ENCODE measurements at places on chromosomes 11 and 22. TPM values are rescaled to one million over a fixed set of nuclear protein-coding genes. Genes with fewer than 3 reads are reported as not detected.

DNA sequence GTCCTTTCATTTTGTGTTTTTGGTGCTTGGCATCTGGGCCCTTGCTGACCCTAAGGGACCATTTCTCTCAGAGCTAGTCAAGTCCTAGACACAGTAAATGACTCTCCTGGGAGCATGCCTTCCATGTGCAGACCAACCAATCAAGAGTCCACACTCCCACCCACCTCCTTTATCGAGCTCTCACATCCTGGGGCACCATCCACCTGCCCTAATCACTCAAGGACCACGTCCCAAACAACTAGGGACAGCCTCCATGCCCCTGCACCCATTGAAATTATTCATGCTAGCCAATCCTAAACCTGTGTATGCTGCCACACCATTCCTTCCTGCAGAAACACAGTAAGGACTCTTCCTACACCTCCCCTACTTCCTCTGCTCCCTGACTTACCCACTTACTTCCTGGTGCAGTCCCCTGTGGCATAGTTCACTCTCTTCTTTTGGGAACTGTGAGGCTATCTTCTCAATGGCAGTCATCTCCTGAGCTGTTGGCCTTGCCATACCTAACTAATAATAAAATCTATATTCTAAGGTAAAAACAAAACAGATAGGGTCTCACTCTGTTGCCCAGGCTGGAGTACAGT is 6.4 kb upstream of the SAA2 start:
- DNase-seq, result no peak

DNA sequence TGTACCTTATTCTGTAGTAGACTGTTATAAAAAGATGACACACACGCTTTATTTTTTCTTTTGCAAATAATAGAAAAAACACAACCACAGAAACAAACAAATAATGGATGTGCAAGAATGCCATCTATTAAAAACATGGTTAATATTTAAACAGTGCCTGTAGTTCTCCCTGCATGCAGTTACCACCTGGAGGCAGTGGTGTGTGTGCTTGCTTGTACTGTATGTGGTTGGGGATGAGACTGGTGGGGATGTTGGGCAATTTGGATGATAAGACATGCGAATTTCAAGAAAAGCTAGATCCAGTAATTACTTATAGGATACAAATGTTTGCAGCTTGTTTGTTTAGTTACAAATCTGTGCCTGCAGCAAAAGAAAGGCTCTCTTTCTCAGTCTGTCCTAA is 3.6 kb downstream of the C11orf87 start:
- no peak for DNase-seq

DNA sequence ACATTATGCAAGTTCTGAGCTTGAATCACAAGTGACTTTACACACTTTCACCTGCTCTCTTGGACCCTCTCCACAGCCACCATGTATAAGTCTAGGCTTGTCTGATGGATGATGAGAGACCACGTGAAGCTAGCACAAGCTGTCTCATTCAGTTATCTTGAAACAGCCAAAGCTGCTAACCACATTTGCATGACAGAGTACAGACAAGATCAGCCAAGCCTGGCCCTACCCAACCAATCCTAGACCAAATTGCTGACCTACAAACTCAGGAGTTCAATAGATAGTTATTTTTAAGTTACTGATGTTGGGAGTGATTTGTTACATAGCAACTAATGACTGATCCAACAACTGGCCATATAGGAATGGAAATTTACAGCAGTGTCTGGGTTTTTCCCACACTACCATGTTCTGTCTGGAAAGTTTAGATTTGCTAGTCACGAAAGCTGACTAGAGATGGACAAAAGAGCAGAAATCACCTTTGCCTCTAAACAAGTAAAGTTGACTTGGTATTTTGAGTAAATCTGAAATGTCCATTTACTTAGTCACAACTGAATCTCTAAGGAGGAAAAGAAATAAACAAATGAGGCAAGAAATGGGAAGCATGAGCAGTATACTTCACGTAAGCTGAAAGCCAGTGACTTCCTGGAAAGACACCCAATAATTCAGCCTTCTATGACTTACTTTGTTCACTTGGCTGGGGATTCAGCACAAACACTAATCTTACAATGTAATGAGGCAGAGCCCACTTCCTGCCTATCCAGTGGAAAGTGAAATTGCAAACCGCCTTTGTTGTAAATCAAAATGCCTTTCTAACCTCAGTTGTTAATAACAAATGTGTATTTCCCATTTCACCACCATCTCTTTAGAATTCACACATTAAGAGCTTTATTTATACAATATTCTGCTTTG is 101.7 kb downstream of the FAM181B start:
- no peak for DNase-seq

- DNase-seq, result no peak
Measured at GRCh38 chr11:66142370-66143263, 72.5 kb downstream of the PACS1 start.

- no peak for DNase-seq
Measured at GRCh38 chr11:122229481-122230384, 113.7 kb upstream of the BLID start.

DNA sequence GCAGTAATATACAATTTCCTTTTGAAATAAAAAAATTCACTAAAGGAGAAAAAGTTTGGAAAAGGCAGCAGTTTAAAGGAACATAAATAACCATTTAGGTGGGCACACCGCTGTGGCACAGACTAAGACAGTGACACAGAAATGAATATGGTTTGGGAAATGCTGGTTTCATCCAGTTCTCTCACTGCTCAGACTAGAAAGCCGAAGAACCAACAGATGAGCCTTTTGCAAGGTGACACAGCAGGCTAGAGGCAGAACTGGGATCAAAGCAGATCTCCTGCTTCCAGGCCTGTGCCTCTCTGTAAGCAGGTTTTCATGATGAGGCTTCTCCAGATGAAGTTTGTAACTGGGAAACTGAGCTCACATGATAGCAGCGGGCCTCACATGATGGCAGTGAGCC is 380.0 kb upstream of the NARS2 start:
- no peak for DNase-seq

- DNase-seq, result no peak
Measured at GRCh38 chr11:95306801-95307200, 75.8 kb upstream of the SESN3 start.

- no peak for DNase-seq
Measured at GRCh38 chr11:15613251-15613650, 498.5 kb downstream of the INSC start.

- no peak for DNase-seq
Measured at GRCh38 chr22:42300259-42301076, 30.0 kb upstream of the TCF20 start.

- no peak for DNase-seq
Measured at GRCh38 chr11:10409207-10409661, 45.8 kb upstream of the AMPD3 start.

DNA sequence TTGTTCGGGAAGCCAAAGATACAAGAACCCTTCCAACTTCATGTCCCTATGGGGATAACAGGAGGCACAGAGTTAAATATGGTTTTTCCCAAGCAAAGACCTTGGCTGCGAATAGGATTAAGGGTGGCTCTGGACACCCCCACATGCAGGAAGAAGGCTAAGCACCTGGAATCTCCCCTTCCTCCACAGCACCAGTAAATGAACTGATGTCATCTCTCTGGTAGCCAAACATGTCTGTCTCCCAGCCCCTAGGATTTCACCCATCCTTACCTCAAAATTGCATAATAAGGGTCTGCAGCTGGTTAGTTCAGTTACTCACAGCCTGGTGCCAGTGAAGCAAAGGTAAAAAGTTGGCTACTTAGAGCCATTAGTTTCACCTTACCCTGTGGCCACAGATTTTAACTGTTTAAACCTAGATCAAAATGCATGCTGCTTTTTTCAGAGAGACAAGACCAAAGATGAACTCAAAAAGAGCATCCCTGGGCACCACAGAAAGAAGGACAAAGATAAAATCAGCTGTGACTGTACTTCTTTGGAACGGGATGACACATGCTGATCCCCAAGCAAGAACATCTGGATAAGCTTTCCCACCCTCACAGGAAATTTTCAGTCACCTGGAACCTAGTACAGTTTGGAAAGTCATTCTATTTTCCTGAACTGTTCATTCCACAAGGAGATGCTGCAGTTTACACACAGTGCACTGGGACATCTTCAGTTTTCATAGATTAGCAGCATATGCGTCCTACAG is 77.2 kb upstream of the AKIP1 start:
- DNase-seq, result no peak

DNA sequence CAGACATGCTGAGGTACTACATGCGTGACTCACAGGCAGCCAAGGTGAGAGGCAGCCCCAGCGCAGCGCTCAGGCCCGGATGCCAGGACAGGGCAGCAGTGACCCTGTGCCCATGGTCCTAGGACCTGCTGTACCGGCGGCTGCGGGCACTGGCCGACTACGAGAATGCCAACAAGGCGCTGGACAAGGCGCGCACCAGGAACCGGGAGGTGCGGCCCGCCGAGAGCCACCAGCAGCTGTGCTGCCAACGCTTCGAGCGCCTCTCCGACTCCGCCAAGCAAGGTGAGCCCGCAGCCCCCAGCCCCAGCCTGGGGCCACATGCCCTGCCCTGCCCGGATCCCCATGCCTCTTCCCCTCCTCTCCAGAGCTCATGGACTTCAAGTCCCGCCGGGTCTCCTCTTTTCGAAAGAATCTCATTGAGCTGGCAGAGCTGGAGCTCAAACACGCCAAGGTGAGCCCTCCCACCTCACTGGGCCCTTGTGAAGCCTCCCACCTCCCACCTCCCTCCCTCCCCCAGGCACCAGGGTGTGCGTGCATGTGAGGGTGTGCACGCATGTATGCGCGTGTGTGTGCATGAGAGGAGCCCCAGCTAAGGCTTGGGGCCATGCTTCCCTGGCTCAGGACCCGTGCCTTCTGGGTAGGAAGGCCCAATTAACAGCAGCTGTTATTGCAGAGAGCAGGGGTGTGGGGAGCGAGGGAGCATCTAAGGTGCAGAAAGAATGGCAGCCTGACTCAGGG is 5.3 kb downstream of the CFL1 start:
- no peak for DNase-seq

- DNase-seq, result no peak
Measured at GRCh38 chr22:31056986-31057599, 24.0 kb upstream of the SMTN start.

DNA sequence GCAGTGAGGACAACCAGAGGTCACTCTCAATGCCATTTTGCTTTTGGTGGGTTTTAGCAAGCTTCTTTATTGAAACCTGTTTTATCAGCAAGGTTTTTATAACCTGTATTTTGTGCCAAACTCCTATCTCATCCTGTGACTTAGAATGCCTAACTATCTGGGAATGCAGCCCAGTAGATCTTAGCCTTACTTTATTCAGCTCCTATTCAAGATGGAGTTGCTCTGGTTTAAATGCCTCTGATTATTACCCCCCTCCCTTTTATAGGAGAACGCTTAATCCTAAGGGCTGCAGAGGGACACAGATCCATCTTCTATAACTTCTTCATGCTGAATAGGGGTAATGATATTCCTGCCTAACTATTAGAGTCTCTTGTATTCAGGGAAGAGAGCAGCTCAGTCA is 179.1 kb downstream of the KIF18A start:
- no peak for DNase-seq

DNA sequence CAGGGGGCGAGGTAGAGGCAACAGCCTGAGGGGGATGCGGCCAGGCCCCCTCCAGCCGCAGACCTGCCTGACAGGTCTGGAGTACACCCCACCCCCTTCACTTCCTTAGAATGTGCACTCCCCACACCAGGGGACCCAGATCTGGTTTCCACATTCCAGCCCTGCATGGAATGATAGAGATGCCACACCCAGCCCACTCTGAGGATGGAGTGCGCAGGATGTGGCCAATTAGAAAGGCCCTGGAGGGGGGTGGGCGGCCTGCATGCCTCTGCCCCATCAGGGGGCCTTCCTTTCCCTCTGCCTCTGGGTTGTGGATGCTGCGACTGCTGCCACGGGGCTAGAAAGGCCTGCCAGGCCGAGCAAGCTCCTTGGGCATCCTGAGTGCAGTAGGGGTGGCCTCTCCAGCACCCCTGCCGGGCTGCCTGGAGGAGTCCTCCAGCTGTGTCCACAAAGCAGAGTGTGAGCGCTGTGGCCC is 28.2 kb upstream of the MGAT3 start:
- DNase-seq, result no peak

GRCh38 chr22:17910561-17911311 is 113.6 kb downstream of the MICAL3 start:
- peak; percentile 35 for DNase-seq

- DNase-seq, result no peak
Measured at GRCh38 chr11:104343578-104343977, 179.6 kb upstream of the PDGFD start.

- DNase-seq, result peak; percentile 57
Measured at GRCh38 chr11:313787-314553, at the start of gene IFITM1. IFITM1 (plus strand) TSS chr11:314040; CDS start chr11:314171, 131 bp downstream.

- peak; percentile 20 for DNase-seq
Measured at GRCh38 chr11:17978553-17979287, 34.1 kb downstream of the SERGEF start.

DNA sequence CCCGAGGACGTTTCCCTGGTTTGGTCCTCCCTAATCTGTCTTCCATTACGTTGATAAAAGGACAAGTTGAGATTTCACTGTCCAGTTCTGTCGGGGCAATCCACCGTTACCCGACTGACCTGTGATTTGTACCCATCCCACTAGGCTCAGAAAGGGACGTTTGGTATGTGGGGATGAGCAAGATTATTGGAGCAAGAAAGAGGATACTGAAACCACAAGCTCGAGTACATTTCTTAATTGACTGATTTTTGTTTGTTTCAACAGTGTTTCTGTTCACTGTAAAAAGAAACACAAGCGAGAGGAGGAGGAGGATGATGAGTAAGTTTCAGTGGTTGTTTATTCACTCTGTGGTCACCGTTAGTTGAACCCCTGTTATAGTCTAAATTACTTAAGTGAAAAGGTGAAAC is 969 bp downstream of the CCDC117 start:
- DNase-seq, result no peak

DNA sequence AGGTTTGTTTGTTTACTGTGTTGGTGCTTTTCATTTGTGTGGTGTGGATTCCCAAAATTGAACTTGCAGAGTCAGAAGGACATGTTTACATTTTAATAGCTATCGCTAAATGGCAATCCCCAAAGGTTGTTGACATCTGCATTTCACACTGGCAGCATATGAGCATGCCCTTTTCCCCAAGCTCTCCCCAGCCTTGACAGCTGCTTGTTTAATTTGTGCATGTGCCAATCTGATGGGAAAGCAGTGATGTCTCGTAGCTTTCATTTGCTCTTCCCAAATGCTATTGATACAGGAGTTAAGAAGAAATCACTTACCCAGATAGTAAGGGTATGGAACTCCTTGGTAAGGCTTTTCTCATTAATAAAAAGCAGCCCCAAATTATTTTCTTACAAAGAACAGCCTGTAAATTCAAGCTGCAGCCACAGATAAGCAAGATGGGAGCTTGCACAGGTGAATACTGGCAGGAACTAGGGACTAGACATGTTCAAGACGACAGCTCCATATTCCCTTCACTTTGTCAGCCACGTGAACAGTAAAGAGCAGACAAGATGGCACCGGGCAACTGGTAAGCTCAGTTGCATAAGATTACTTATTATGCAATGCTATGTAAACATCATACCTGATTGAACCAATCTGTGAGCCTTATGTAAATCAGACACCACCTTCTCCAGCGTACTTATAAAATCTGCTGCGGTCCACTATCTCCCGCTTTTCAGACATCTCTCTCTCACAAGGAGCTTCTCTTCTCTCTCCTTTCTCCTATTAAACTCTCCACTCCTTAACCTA is 87.4 kb downstream of the IGLL5 start:
- DNase-seq, result no peak

The OR52H1 gene
- total RNA-seq, result not detected

The PKNOX2 gene
- 0.08 TPM for total RNA-seq

The LARGE2 gene
- 1.1 TPM for total RNA-seq

The SUSD2 gene
- total RNA-seq, result 1.6 TPM

The FZD4 gene
- total RNA-seq, result 0.16 TPM

The PLEKHB1 gene
- total RNA-seq, result 16.4 TPM

The RAC2 gene
- total RNA-seq, result 655 TPM

The MYEOV gene
- not detected for total RNA-seq

The ACR gene
- total RNA-seq, result not detected

The CDPF1 gene
- total RNA-seq, result 8.8 TPM

The TPP1 gene
- total RNA-seq, result 67.4 TPM

The MUC6 gene
- not detected for total RNA-seq

The NRIP3 gene
- 2.3 TPM for total RNA-seq
